ENCODE measurements at places on chromosomes 11 and 22. TPM values are rescaled to one million over a fixed set of nuclear protein-coding genes. Genes with fewer than 3 reads are reported as not detected.

Gene CSRP3
- total RNA-seq, result not detected

Gene LRRC55
- total RNA-seq, result not detected

Gene OPCML
- total RNA-seq, result not detected

Gene GAL
- 19.5 TPM for total RNA-seq

Gene OR9G1
- not detected for total RNA-seq

Gene FGF19
- total RNA-seq, result 0.12 TPM

Gene SLC22A8
- not detected for total RNA-seq

Gene ST3GAL4
- total RNA-seq, result 28.7 TPM

Gene SLC22A12
- total RNA-seq, result not detected

Gene SCT
- not detected for total RNA-seq

Gene OR4D5
- total RNA-seq, result not detected

Gene GVQW3
- total RNA-seq, result 0.88 TPM

Gene LRRC75B
- 8.8 TPM for total RNA-seq

Gene OR5B21
- not detected for total RNA-seq

Gene EXPH5
- total RNA-seq, result 0.05 TPM

Gene OR5D13
- total RNA-seq, result not detected

Gene MYOD1
- 0.06 TPM for total RNA-seq

Gene TLCD5
- 6.1 TPM for total RNA-seq

Gene TSPAN32
- total RNA-seq, result not detected

Gene C11orf97
- total RNA-seq, result not detected

Gene OR52H1
- total RNA-seq, result not detected

Gene SLCO2B1
- total RNA-seq, result 3.6 TPM

Gene OR52A1
- total RNA-seq, result not detected

Gene TRIM51
- not detected for total RNA-seq

Gene TIMP3
- total RNA-seq, result 1.3 TPM

Gene UBQLN3
- not detected for total RNA-seq

Gene AP5B1
- total RNA-seq, result 11.8 TPM

Gene SNU13
- 200 TPM for total RNA-seq

Gene OR6T1
- total RNA-seq, result not detected

Gene CD3D
- total RNA-seq, result not detected

Gene SIPA1
- 12.9 TPM for total RNA-seq

Gene KCNK4
- 0.07 TPM for total RNA-seq

Gene RAC2
- 0.25 TPM for total RNA-seq

Gene CPSF7
- 68.6 TPM for total RNA-seq

Gene OTOG
- total RNA-seq, result not detected

Gene GDPD4
- total RNA-seq, result not detected

Gene CNTF
- 1.4 TPM for total RNA-seq

Gene F2
- 2.3 TPM for total RNA-seq

Gene SERPIND1
- not detected for total RNA-seq

Gene VPREB1
- not detected for total RNA-seq

Gene TMPRSS6
- not detected for total RNA-seq

Gene LIF
- total RNA-seq, result 31.6 TPM

Gene PARVG
- total RNA-seq, result 0.09 TPM

Gene PIK3IP1
- 0.84 TPM for total RNA-seq

Gene CCDC88B
- 7.6 TPM for total RNA-seq

Gene RIMBP3C
- total RNA-seq, result 0.13 TPM

Gene NARS2
- total RNA-seq, result 20.6 TPM

Data from A549 treated with Hydrocortisone at 1 μM for 4 hours (cell line).